ENCODE measurements at places on chromosomes 12 and 14. TPM values are rescaled to one million over a fixed set of nuclear protein-coding genes. Genes with fewer than 3 reads are reported as not detected.

Gene LRRC10
- total RNA-seq, result not detected

Gene FAM222A
- total RNA-seq, result 6.5 TPM

Gene TIMM9
- 72.1 TPM for total RNA-seq

Gene SPIC
- total RNA-seq, result not detected

Gene STXBP6
- total RNA-seq, result 1.9 TPM

Gene CAPS2
- total RNA-seq, result 1.4 TPM

Gene LRRC43
- total RNA-seq, result not detected

Gene HCAR1
- 0.06 TPM for total RNA-seq

Gene FGF6
- not detected for total RNA-seq

Gene CFAP251
- 1.1 TPM for total RNA-seq

Gene PRB2
- total RNA-seq, result not detected

Gene FAM90A1
- 0.14 TPM for total RNA-seq

Gene LALBA
- not detected for total RNA-seq

Gene REP15
- 0.49 TPM for total RNA-seq

Gene LMO3
- total RNA-seq, result not detected

Gene HOXC13
- 9.0 TPM for total RNA-seq

Gene GPR137C
- not detected for total RNA-seq

Gene ESRRB
- 0.30 TPM for total RNA-seq

Measured in A549 treated with DMSO at 1 μM for 4 hours (cell line).